ENCODE measurements at places on chromosomes 5 and 9.

DNA sequence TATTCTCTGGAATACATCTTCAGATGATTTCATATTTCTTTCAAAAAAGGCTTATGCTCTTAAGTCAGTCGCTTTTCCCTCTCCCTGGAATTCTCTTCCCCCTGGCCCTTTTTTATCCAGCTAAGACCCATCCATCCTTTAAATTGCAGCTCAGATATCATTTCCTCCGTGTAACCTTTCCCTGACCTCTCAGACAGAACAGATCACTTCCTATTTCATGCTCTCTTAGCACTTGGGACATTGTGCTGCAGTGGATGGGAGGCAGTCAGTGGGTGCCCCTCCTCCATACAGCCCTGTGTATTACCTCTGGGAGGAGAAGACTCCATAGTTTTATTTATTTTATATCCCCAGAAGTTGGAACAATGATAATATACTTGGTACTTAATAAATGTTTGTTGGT is 423.4 kb downstream of the ISL1 start:
- DNase-seq = no peak

DNA sequence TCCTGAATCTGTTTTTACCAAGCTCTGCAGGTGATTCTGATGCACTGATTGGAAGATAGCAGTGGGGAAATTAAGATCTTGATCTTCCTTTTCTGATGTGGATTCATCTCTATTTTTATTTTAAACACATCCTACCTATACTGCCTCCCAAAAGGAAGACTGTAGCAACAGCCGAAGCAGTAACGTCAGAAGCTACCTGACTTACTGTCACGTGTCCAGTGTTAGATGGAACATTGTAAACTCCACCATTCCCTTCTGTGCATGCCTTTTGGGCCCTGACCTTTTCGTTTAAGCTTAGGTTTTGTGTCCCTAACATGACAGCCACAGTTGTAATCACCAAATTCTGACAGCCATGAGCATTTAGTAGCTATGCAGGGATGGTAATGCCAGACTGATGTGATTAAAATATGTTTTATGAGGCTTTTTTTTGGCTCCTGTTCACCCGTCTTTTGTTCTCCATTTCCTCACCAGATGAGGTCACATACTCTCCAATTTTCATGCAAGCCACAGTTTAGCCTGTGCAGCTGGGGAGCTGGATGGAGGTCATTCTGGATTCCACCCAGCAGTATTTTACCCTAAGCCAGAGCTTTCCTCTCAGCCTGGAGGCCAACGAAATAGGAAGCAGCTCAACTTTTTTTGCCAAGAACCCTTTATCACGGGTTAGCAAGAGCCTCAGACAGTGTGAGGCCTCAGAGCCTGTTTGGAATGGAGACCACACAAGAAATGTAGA is 15.6 kb upstream of the FOXD1 start:
- no peak for DNase-seq

GRCh38 chr5:176540956-176541337 is 3.7 kb upstream of the RNF44 start:
- DNase-seq = no peak

GRCh38 chr9:127977009-127977883 is 3.5 kb downstream of the EEIG1 start:
- no peak for DNase-seq

- no peak for DNase-seq
Observed at GRCh38 chr9:79688363-79688762, 116.6 kb downstream of the TLE4 start.

DNA sequence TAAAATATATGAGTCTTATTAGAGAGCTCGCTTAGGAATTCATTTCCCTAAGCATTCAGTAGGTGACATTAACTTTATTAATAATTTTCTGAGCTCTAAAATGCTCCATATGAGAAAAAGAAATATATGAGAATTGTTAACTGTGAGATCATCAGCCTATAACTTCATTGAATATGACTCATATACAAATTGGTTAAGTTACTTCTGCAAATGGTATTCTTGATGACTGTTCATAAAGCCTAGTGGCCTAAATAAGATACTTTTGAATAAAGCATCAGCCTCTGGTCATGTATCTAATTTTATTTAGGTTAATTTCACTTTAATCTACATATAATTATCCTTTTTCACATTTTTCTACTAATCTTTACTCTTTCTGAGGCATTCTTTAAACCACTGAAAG is 710.2 kb upstream of the ACO1 start:
- DNase-seq = no peak

DNA sequence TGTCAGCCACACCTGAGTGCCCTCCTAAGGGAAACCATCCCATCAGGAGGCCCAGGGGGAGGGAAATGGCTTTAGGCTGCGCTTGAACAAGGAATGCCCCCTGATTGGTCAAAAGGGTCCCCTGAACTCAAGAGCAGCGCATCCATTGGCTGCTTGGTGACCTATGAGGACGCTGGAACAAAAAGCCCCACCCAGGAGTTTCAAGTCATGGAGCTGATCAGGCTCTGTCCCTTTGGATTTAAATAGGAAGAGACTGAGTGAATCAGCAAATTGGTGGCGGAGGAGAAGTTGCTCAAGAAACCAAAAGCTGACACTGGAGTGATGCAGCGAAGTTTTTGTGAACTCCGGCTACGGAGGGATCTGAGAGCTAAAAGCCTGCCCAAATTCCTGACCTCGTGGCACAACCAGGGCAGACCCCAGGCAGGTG is 66.7 kb downstream of the SMIM23 start:
- no peak for DNase-seq

GRCh38 chr5:91302305-91302704 is 80.8 kb downstream of the ARRDC3 start:
- DNase-seq = no peak

- DNase-seq = no peak
Observed at GRCh38 chr5:90601468-90601867, 42.9 kb downstream of the ADGRV1 start.

GRCh38 chr5:145062280-145063062 is 772.7 kb downstream of the PRELID2 start:
- no peak for DNase-seq

DNA sequence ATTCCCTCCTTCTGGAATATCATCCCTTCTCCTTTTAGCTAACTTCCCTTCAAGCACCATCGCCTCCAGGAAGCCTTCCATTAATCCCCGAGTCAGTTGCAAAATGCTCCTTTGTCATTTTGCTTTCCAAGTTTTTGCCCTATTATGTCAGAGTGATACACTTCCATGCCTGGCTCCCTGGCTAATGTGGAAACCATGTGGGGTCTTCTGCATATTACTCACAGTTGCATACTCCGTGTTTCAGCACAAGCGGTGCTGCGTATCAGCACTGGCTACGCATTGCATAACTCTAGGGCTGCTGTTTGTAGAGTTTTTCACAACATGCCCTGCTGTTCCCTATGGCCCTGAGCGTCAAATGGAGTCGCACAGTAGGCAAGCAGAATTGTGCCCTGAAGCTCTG is 1.9 kb downstream of the TEX53 start:
- no peak for DNase-seq

GRCh38 chr5:149936044-149936699 is 8.4 kb downstream of the PDE6A start:
- no peak for DNase-seq

DNA sequence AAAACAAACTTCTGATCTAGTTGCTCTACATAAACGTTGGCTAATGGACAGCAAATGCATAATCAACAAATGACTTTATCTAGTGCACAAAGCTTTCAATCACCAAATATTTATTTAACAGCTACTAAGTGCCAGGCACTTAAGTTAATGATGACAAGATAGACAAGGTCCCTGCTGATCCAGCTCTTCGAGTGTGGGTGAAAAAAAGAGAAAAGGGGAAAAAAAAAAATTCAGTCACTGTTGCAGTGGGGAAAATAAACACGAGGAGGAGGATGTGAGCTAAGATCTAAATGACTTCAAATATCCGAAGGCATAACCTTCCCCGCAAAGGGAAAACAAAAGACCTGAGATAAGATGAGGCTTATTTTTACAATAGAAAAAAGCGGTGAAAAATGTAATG is 9.6 kb downstream of the PSIP1 start:
- DNase-seq = no peak
